GM23248 (cell line): ENCODE measurements at places on chromosomes 7 and 10.

GRCh38 chr10:101649525-101650085, 45.4 kb downstream of the FBXW4 start:
- peak; percentile 18 for DNase-seq

DNA sequence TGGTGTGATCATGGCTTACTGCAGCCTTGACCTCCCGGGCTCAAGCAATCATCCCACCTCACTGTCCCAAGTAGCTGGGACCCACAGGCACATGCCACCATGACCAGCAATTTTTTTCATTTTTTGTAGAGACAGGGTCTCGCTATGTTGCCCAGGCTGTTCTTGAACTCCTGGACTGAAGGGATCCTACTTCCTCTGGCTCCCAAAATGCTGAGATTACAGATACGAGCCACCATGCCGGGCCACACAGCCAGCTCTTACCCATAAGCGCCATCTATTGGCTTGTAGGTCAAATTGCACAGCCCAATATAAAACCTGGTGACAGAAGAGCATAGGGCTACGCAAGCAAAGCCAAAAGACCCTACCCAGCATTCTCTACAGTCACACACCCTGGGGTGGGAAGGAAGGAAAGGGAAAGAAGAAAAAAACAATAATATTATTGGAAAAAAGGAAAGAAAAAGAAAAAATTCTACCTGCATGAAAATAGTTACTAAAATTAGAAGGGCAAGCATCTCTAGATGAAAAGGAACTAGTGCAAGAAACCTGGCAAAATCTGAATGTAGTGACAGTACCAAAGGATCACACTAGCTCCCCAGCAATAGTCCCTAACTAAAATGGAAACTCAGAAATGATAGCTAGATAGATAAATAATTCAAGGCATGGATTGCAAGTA, 29.4 kb upstream of the AMPH start:
- peak; percentile 81 for DNase-seq

GRCh38 chr10:125151553-125152449, 8.6 kb downstream of the CTBP2 start:
- DNase-seq = no peak

DNA sequence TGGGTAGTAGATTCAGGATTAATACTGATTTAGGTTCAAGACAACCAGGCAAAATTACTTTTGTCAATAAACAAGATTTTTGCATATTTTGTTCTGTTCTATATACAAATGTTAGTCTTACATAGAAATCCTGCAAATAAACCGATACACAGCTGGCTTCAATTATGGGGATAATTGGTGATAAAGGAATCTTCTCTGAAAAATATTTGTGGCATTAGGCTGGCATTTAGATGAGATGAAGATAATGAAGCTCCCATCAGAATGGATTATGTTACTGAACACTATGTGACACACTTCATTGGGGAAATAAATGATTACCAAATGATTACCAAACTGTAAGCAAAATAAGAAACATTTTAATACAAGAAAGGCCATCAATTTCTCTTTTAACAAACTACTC, 65.8 kb downstream of the NT5C2 start:
- DNase-seq = no peak

DNA sequence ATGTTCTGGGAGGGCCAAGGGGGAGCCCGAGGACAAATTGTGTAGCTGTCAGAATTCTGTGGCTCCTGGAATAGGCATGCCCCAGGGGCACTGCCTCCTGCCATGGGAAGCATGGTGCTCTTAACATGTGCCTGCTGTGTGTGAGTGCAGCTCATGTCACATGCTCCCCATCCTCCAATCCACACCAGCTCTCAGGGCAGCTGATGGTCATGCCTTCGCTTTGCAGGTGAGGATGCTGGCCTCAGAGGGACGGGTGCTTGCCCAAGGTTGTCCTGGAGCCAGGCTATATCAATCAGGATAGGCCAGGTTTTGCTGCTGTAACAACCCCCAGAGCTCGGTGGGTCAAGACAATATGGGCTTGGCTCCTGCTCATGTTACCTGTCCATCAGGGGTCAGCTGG, 303.4 kb downstream of the RPS24 start:
- DNase-seq = no peak

DNA sequence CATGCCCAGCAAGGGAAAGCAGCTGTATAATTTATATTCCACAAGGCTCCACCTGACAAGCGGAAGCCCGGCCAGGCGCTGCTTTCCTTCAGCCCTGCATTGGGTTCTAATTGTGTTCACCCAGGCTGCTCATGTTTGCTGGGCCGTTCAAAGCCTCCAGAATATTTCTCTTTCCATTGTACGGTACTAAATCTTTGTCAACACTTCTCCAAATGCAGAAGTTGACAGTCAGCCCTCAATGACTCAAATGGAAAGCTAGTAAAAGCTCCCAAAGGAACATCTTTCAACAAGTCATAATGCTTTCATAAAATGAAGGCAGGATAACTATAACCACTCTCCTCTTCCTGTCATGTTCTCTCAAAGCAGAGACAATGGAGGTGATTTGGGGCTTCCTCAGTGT, 17.8 kb upstream of the CPXM2 start:
- DNase-seq = no peak

DNA sequence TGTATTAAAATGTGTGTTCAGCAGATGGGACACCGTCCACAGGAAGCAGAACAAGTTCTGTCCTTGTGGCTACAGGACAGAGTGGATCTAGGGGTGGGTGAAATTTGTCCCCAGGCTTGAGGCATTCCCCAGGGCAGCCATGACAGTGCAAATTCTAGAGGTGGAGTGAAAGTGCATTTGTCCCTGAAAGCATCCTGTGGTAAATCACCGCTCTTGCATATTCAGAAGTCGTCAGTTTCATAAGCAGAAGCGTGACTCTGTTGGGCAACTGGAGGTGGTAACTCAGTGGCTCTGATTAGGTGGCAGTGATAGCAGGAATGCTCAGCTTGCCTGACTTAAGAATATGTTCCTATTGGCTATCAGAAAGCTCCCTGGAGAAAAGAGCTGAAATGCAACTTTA, 96.6 kb downstream of the SNX10 start:
- no peak for DNase-seq

- peak; percentile 37 for DNase-seq
These were observed 102.1 kb upstream of the ANLN start for GRCh38 chr7:36287371-36288241.

DNA sequence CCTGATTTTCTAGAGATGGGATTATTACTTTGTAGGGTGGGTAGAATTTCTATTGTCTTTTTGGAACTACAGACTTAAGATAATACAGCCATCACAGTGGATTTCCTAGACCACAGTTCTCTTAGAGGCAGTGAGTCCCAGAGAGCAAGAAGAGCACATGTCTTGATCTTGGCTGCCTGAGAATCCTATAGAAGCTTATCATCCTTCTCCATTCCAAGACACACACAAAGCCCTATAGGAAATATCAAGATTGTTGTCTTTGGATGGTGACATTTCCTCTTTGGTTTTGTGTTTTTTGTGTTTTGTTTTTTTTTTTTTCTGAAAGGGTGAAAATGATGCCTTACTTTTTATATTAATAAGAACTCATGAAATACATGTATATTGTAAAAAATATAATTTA, 143.1 kb downstream of the AHR start:
- DNase-seq = no peak
